Vagina (tissue), 2 donors: ENCODE measurements at places on chromosomes 7 and 10. TPM values are rescaled to one million over a fixed set of nuclear protein-coding genes. Genes with fewer than 3 reads are reported as not detected.

GRCh38 chr7:151249034-151249731, 689 bp upstream of the SMARCD3 start:
- no peak for DNase-seq

- no peak for DNase-seq
These were observed 72.5 kb downstream of the RAMP3 start for GRCh38 chr7:45230083-45230482.

DNA sequence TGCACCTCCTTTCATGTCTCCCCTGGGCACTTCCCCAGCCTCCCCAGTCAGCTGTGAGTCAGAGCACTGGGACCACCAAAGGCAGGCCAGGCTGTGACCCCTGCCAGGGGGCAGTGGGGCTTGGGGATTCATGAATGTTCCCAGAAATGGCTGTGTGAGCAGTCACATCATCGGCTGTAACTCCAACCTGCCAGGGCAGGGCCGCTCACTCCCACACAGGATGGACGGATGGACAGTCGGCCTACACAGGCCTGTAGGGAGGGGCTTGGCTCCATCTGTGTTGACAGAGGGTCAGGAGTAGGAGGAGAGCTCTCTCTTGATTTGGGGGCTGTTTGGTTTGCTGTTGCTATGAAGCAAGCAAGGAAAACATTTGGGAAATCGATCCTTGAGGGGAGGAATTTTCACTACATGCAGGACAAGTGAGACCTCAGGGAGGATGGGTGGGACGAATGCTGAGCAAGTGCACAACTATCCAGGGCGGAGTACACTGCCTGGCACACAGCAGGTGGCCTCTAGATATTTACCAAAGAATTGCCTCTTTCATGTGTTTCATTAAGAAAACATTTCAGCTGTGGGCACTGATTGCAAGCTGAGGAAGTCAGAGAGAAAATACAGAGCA, 2.9 kb upstream of the IGFBP1 start:
- DNase-seq: no peak

DNA sequence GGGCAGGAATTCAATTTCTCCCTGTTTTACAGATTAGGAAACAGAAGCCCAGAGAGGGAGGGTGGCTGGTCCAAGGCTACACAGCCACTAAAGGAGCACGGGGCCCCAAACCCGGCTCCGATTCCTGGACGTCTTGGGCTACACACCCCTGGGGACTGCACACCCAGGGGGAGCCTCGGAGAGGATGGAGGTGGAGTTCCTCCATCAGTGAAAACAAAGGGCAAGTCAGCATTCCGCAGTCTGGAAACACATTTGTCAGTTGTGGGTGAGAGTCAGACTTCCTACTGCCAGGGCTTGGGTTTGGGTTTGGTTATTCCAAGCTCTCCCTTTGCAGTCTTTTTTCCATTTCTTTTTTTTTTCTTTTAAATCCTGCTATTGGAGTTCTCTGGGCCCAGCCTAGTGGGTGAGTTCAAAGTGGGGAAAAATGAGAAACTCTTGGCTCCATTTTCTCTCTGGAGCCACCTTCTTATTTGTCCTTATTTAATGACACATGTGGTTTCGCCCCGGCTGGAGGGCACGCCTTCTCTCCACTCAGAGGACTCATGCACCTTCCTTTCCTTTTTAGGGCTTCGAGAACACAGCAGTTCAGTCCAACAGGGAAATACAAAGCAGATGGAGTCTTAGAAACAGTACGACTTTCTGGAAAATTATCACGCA, 59.9 kb upstream of the AQP1 start:
- no peak for DNase-seq

GRCh38 chr7:87206361-87206760, 13.2 kb downstream of the TMEM243 start:
- DNase-seq: no peak

DNA sequence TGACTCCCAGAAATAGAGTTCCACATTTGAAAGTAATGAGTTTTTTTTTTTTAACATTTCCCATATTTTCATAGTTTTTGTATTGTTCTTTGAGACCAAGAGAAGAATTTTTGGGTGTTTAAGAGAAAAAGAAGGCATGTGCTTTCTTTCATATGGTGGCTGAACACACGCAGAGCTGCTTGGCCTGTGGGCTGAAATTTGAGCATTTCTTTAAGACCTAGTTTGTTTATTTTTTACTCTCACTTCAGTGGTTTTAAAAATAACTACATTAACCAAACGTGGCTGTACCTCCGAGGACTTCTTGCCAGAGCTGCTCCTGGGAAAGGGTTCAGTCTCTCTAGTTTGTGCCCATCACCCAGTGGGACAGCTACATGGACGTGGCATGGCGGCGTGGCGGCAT, 58.3 kb downstream of the INPP5A start:
- no peak for DNase-seq

DNA sequence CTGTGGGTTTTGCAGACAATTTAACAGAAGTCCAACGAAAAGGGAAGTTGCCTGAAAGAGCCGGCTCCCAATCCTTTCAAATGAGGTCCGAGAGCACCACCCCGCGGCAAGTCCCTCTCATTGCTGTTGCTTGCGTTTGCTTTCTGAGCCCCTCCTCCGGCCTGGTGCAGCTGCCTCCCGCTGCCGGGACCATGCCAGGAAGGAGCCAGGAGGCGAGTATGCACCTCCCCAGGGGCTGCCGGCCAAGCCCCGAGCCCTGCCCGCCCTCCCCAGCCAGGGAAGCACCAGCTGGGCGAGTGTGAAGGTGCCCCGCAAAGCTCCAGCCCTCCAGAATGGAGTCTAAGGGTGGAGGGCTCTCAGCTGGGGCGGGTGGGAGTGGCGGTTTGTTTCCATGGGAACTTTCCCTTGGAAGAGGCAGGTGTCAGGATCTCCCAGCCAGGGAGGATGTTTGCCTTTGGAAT, 25.8 kb upstream of the PPP2R2D start:
- no peak for DNase-seq

GRCh38 chr7:41104631-41105030, 598.3 kb downstream of the INHBA start:
- DNase-seq: no peak

- DNase-seq: no peak
These were observed 100.3 kb downstream of the EPC1 start for GRCh38 chr10:32246685-32247084.

Gene PRPS1L1
- total RNA-seq: not detected

Gene HOXA13
- total RNA-seq: 14.5 TPM

Gene HABP2
- not detected for total RNA-seq
